ENCODE measurements at places on chromosomes 7 and 10. TPM values are rescaled to one million over a fixed set of nuclear protein-coding genes. Genes with fewer than 3 reads are reported as not detected.

DNA sequence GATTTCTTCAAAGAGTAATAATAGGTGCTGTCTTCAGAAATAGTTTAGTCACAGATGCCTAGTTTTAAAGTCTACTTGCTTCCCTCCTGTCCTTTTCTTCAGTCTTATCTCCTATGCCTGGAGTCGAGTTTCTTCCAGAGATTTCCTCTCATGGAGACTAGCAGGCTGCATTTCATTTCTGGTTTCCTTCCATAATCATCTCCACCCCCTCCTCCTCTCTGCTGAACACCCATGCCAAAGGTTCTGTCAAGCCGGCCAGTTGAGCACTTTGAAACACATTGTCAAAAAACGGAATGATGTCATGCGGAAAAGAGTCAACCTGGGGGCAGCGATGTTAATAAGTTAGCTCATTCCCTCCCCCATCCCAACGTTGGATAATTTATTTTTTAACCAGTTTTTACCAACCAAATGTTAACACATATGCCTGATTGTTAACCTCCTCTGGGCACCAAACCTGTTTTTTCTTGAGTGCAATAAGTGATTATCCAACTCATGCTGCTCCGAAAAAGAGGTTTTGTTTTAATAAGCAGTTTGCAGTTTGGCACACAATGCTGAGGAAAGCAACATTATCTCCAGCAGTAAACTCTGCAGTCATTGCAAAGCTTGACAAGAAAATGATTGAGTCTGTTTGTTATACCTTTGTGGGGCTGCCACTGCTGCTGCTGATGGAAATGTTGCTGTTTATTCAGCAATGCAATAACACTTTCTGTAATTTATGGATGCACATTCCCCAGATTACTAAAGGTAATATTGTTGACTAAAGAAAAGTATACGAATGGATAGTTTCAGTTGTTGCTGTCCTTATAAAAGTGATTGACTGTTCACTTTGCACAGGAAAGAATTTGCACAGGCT, 161.6 kb downstream of the LRMDA start:
- DNase-seq: no peak

DNA sequence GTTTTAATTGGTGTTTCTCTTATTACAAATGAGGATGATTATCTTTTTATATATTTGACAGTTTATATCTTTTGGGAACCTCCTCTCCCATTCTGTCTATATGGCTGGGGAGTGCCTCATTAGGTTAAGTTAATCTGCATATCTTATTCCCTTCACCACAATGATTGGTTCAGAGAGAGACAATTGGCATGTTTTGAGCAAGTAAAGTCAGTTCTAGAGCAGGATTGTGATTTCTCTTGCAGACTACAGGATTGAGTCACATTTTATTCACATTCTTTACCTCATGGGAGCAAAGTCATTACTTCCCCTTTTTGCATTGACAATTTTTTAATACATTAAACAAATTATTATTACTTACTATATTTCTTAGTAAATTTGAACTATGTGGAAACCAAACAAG, 345.6 kb downstream of the MDFIC start:
- DNase-seq: no peak

- no peak for DNase-seq
These were observed 581.4 kb upstream of the FOXK1 start for GRCh38 chr7:4100691-4101090.

DNA sequence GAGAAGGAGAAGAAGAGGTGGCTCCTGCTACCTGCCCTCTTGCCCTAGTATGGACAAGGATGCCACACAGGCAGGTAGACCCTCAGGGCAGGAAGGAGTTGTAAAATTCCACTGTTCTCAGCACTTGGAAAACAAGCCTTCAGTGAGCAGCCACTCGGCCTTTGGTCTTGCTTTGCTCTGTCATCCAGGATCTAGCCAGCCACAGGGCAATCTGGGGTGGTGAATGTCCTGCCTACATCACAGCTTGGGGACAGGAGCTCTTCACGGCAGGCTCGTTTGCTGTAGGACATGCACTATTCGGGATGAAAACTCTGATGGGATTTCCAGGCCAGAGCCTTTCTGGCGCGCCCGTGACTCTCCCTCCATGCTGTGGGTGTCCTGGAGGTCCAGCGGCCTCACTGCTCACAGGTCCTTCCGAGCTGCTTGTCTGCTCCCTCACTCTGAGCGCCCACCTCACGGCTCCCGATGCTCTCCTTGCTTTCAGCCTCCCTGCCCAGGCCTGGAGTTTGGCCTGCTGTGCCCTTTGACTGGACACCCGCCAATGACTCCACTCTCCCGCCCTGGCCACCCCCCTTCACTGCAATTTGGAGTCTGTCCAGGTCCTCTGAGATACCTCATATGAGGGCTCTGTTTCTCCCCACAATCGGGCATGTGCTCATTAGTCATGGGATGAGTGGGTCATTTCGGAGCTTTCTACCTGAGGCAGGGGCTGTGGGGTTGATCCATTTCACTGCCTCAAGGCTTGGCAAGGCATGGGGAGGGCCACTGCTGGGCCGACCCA, 227.2 kb upstream of the GRB10 start:
- no peak for DNase-seq

DNA sequence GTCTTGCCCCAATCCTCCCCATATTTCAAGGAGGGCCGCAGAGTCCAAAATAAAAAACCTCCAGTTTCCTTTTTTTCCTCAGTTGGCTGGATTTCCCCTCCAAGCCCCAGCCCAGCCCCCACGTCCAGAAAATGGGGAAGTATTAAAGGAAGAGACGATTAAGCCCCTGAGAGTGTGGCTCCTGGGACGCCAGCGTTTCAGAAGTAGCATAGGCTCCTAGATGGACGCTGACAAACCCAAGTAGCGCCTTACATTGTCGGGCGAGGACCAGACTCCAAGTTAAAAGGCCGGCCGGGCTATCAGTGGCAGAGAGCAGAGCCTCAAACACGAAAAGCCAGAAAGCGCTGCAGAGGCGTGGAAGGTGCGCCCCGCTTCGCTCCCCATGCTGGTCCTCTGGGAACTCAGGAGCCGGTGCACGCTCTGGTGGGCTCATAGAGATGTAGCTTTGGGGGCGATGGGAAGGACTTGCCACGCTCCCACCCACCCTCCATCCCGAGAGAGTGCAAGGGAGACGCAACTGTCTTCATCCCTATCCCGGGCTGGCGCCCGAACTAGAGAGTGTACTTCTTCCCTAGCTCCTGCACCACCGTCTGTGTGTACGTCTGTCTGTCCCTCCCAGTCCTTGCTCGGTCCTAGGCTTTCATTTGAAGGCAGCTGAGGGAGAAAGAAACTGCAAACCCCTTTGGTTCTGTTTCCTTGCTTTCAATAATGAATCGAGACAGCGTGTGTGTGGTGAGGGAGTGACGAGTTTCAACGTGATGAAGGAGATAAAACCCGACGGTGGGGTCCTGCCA, 6.3 kb upstream of the EMX2 start:
- no peak for DNase-seq

- DNase-seq: no peak
These were observed 132.5 kb upstream of the EFCAB10 start for GRCh38 chr7:105713488-105714465.

Gene IRF5
- total RNA-seq: 2.2 TPM

Gene ESYT2
- 41.1 TPM for total RNA-seq

GRCh38 chr7:1526271-1526754, 4.2 kb upstream of the MAFK start:
- DNase-seq: no peak

DNA sequence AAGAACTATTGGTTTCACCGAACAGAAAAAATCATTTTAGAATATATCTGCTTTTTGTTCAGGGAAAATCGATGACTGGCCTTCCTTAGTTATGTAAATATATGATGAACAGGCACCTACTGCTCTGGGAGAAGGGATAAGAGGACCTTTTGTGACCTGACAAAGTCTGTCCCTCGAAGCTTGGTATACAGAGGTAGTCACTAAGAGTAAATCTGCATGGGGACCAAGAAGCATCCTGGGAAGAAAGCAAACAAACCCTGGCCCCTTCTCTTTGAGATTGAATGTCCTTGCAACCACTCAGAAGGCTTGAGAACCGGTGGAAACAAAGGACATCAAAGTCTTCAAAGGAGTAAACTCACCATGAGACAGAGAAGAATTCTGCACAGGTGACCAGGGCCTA, 52.3 kb downstream of the SKIDA1 start:
- DNase-seq: no peak

GRCh38 chr7:100015232-100016214, at the start of gene ZKSCAN1:
TSS of gene ZKSCAN1 (plus strand) at chr7:100015596. CDS start at chr7:100023507, 7,911 bp downstream.
- peak; percentile 84 for DNase-seq

Gene TRPV5
- not detected for total RNA-seq

Gene AGR2
- total RNA-seq: not detected

- no peak for DNase-seq
These were observed 1326.3 kb downstream of the XPNPEP1 start for GRCh38 chr10:108597031-108597430.

DNA sequence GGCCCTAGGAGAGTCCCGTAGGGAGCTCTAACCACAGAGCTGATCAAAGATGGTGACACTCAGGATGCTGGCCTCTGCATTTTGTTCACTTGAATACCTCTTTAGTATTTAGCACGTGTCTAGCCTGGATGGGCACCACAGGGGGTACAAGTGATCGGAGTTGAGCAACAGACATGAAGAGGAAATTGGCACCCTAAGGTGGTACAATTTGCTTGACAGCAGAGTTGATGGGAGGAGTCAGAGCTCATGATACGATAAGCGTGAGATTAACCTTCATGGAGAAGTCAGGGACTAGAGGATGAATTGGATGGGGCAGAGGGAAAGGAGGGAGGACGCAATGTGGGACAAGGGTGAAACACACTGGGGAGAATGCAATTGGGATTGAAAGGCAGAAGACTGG, 9.9 kb upstream of the ZNF212 start:
- no peak for DNase-seq

- no peak for DNase-seq
These were observed 217.7 kb upstream of the KCND2 start for GRCh38 chr7:120055300-120055699.

- peak; percentile 41 for DNase-seq
These were observed 36.2 kb downstream of the LAMB1 start for GRCh38 chr7:107966711-107967110.

DNA sequence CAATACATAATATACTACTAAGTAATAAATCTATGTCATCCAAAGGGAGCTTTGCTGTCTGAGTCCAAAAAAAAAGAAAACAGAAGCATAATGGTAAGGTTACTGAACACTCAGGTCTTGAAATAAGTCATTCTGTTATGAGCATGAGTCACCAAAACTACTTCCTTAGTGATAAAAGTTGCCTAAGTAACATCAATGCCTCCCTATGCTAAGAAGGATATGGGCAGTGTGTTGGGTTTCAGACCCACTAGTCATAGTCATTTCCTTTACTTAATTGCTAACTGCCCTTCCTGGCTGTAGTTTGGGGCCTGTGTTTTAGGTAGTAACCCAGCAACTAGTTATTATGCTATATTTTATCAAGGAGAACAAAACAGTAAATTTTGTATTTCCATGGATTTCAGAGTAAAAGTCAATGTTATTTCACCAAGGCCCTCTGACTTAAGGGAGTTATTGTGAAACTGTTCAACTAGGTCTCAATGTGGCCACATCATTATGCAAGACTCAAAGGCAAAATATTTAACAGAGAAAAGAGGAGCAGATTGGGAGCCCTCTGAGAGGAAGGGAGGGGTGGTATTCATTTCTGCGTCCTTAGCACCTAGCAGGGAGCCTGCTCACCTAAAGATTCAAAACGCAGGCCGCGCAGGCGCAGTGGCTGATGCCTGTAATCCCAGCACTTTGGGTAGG, 11.7 kb upstream of the VIM start:
- no peak for DNase-seq

- no peak for DNase-seq
These were observed 55.2 kb upstream of the FAM133B start for GRCh38 chr7:92645114-92646061.

GRCh38 chr10:70158113-70158512, 11.6 kb upstream of the TYSND1 start:
- no peak for DNase-seq

- no peak for DNase-seq
These were observed 51.4 kb downstream of the DNMBP start for GRCh38 chr10:99958302-99958701.
